ENCODE measurements at places on chromosomes 3 and 15. TPM values are rescaled to one million over a fixed set of nuclear protein-coding genes. Genes with fewer than 3 reads are reported as not detected.
A peak's percentile ranks its signal among the peaks of the same experiment; 100 is the strongest.

DNA sequence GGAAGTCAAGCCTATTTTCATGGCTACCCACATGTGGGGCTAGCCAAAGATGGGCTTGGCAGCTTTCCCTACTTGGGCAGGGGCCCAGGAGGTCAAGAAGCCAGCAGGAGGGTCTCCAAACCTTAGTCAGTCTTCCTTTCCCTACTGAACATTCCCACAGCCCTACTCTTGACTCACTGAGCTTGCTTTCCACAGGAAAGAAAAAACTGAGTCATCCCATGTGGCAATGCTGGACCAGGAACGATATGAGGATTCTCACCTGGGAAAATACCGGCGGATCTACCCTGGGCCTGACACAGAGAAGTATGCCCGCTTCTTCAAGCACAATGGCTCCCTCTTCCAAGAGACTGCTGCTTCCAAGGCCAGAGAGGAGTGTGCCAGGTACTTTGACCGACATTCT is 3.7 kb upstream of the NGRN start:
- peak; percentile 90 for DNase-seq

DNA sequence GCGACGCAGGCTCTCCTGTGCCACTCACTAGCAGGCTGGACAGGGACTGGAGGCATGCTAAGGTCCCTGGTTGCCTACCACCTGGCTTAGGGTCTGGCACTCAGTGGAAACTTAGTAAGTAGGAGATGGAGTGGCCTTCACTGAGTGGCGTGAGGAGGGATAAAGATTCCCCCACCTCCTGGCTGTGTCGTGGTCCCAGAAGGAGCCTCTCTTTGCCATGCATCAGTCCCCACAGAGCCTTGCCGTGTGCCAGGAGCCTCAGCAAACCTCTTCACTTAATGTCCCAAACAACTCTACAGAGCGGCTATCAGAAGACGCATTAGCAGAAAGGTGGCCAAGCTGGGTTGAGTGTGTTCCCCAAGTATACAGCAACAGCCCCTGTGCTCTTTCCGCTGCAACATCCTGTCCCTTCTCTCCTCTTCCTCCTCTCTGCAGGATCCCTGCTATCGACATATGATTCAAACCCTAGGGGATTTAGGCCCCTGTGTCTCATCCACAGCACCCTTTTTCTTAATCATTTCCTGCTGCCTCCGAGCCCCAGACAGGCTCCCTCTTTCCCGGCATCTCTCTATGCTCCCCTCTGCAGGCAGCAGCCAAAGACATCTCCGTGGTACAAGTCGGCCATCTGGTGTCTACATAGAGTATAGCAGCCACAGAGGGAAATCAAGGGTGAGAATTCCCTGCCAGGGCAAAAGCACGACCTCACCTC is 66.7 kb downstream of the SLC6A1 start:
- peak; percentile 87 for DNase-seq

GRCh38 chr15:57218826-57219576 is 157.3 kb upstream of the CGNL1 start:
- DNase-seq = peak; percentile 10

DNA sequence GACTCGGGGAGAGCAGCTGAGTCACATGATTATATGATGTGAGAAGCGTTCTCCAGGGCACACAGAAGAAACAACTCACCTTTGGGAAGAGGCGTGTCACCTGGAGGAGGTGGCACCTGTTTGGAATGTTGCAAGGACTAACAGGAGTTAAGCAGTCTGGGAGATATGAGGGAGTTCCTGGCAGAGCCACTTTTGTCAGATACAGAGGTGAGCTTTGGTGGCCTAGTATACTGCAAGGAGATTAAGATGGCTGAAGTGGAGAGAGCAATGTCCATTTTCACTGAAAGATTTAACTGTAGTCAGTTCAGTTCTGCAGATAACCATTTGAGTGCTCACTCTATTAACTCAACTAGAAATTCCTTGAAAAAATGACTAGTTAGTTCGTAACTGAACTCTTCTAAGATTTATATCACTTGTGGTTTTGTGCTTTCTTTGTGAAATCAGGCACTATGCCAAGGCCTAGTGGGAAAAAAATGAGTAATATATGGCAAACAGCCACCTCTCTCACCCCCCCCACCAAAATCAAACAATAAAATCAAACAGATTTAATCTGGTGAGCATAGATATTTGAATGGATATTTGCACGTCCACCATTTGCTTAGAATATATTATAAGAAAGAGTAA is 61.3 kb downstream of the CRYBG3 start:
- DNase-seq = peak; percentile 67

GRCh38 chr3:50179710-50180109 is 11.7 kb upstream of the GNAT1 start:
- DNase-seq = no peak

Gene PLXNB1
- total RNA-seq = 12.3 TPM

Gene ADAMTSL3
- total RNA-seq = 0.03 TPM
